ENCODE measurements at places on chromosomes 4 and X. TPM values are rescaled to one million over a fixed set of nuclear protein-coding genes. Genes with fewer than 3 reads are reported as not detected.
A peak's percentile ranks its signal among the peaks of the same experiment; 100 is the strongest.

The CLDN22 gene
- not detected for polyA plus RNA-seq

The RIPPLY1 gene
- not detected for polyA plus RNA-seq

The GABRE gene
- 4.4 TPM for polyA plus RNA-seq

The USP17L17 gene
- not detected for polyA plus RNA-seq

The NWD2 gene
- polyA plus RNA-seq: not detected

The LAP3 gene
- polyA plus RNA-seq: 60.8 TPM

The SPANXN3 gene
- not detected for polyA plus RNA-seq

The FATE1 gene
- polyA plus RNA-seq: not detected

The HMGN5 gene
- polyA plus RNA-seq: 6.2 TPM

GRCh38 chrX:52923781-52924241 lies 26.7 kb downstream of the FAM156B start:
- peak; percentile 38 for DNase-seq

DNA sequence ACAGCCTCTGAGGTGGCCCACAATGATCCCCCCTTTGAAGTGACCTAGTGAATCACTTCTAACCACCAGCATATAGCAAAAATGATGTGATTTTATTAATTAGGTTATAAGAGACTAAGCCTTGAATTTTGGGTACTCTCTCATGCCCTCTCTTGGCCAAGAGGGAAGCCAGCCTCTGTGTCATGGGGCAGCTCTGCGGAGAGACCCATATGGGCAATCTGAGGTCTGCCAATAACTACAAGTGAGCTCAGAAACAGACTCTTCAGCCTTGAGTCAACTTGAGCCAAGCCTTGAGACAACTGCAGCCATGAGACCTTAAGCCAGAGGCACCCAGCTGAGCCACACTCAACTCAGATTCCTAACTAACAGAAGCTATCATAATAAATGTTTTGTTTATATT lies 45.7 kb downstream of the MANBA start:
- DNase-seq: no peak

DNA sequence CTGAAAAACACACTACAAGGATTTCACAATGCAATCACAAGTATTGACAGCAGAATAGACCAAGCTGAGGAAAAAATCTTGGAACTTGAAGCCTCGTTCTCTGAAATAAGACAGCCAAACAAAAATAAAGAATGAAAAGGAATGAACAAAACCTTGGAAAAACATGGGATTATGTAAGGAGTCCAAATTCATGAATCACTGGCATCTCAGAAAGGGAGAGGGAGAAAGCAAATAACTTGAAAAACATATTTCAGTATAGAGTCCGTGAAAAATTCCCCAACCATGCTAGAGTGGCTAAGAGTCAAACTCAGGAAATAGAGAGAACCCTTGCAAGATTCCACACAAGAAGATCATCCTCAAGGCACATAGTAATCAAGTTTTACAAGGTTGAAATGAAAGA lies 178.5 kb upstream of the CTSO start:
- DNase-seq: no peak

DNA sequence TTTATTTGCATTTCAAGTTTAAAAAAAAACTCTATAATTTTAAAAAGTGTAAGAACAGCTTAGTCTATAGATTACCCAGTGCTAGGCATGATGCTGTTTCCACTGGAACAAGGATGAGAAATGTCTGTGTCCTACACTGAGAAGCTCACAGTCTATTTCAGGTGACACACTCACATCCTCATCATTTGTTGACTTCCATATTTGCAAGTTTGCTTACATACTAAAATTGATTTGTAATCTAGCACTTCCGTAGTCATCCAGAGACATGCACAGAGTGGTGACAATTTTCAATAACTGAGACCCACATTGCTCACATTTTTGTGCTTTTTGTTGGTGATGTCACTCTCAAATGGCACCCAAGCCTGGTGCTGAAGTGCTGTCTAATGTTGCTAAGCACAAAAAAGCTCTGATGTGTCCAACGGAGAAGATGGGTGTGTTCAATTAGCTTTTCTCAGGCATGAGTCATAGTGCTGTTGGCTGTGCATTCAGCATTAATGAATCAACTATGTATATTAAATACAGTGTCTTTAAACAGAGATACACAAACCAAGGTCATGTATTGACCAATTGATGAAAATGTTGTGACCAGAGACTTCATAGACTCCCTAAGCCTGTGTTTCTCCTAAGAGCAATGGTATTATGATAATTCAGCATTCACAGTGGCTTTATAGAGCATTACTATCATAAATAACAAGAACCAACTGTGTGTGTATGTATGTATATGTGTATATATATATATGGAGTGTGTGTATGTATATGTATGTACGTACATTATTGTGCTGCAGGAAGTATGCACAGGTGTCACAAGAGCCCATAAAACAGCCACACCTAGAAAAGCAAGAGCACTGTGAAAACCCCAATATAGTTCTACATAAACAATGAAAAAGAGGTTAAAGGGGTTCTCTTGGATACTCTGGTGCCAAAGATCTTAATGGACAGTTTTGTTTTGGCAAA lies 31.2 kb upstream of the VCX3B start:
- DNase-seq: peak; percentile 31

- DNase-seq: peak; percentile 37
Observed at GRCh38 chr4:182492423-182492822, 249.2 kb downstream of the TENM3 start.

GRCh38 chr4:70544279-70544868 lies 26.0 kb downstream of the AMTN start:
- DNase-seq: peak; percentile 18

DNA sequence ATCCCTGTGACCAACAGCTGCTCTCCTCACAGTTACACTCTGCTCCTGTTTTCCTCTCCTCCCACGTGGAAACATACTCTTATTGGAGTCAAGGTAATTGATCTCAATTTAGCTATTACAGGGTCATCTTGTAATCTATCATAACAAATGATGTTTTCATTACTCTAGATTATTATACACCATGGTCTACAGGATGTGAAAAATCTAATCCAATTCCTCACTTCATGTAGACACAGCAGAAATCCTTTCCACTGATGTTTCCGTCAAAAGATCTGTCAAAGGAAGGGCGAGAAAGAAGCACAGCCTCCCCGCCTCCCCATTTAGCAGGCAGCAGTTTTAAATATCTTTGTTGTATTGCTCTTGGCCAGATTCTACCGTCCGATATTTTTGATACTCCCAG lies 13.7 kb upstream of the DCTD start:
- no peak for DNase-seq

- no peak for DNase-seq
Observed at GRCh38 chrX:56765811-56766553, 36.9 kb downstream of the NBDY start.

GRCh38 chr4:156146571-156146970 lies 192.9 kb upstream of the CTSO start:
- no peak for DNase-seq

- DNase-seq: no peak
Observed at GRCh38 chr4:80142394-80143306, 54.7 kb upstream of the PRDM8 start.

GRCh38 chr4:82138374-82138773 lies 235.4 kb downstream of the HNRNPD start:
- DNase-seq: peak; percentile 15

DNA sequence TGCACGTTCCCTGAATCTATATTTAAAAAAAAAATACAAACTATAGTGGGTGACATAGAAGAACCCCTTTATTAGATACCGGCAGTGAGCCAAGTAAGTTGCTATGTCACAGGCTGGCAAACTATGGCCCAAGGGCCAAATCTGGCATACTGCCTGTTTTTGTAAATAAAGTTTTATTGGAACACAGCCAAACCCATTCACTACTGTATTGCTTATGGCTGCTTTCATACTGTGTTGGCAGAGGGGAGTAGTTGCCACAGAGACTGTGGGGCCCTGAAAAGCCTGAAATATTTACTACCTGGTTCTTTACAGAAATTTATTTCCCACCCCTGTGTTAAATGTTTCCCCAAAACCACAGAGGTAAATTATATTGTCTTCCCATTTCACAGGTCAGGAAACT lies 71.2 kb upstream of the EGFL6 start:
- no peak for DNase-seq

DNA sequence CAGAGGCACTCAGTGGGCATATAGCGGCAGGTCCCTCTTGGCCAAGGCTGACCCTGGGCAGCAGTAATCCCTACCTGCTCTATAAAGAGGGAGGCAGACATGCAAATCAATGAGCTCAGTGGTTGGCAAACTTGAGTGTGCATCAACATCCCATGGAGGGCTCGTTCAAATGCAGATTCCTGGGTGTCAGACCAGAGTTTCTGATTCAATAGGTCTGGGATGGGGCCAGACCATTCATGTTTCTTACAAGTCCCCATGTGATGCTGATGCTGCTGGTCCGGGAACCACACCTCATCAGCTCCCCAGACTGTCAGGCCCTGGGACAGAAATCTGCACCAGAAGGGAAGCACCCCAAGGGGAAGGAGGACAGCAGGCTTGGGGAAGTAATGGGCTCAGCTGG lies 38.9 kb upstream of the HMGB3 start:
- DNase-seq: no peak

GRCh38 chrX:80812176-80812575 lies 2.5 kb upstream of the BRWD3 start:
- DNase-seq: no peak

GRCh38 chr4:112343330-112344080 lies 46.3 kb downstream of the ALPK1 start:
- DNase-seq: no peak

DNA sequence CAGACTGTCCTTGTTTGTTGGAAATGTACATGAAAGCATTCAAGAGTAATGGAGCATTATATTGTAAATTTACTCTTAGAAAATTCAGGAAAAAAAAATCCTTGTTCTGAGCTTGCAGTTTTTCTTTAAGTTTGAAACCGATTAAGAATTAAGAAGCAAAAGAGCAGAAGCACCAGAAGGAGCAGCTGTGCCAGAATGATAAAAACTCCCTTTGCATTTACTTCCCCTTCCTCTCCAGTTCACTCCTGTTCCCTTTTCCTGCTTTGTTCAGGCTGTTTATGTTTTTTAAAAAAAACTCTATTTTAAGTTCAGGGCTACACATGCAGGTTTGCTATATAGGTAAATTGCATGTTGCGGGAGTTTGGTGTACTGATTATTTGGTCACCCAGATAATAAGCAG lies 90.3 kb downstream of the ATOH1 start:
- no peak for DNase-seq

DNA sequence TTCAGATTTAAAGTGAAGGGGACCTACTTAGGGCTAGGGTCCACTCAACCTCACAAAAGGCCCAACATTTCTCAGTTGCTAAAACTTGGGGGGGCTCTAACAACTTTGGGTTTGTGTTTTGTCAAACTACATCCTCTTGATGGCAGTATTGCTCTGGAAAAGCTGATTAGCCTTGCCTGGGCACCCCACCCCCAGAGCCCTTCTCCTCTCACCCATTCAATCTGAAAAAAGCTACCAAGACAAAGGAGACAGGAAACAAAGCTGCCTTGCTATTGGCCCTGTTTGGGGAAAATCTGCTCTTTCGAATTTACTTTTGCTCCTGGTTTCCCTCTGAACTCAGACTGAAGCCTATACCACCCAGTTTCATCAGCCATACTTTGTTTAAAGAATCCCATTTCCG lies 195.2 kb upstream of the STK26 start:
- DNase-seq: no peak

DNA sequence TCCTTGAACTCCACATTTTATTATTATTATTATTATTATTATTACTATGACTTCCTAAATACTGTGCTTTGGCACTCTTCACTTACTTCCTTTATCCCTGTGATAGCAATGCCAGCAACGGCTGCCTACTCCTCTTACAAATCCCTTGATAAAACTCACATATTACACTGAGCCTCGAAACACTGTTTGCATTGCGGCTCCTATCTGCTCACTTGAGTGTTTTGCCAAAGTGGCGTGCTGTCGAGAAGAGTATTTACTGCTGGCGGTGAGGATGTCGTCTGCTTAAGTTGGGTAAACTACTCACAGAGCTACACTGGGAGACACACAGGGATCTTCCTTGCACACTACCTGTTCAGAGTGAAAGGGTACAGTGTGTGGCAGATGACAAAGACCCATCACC lies 143.4 kb upstream of the VCX3A start:
- DNase-seq: no peak

- DNase-seq: no peak
Observed at GRCh38 chr4:107333518-107333917, 297.4 kb upstream of the DKK2 start.
